ENCODE measurements at places on chromosomes 7 and 10.

DNA sequence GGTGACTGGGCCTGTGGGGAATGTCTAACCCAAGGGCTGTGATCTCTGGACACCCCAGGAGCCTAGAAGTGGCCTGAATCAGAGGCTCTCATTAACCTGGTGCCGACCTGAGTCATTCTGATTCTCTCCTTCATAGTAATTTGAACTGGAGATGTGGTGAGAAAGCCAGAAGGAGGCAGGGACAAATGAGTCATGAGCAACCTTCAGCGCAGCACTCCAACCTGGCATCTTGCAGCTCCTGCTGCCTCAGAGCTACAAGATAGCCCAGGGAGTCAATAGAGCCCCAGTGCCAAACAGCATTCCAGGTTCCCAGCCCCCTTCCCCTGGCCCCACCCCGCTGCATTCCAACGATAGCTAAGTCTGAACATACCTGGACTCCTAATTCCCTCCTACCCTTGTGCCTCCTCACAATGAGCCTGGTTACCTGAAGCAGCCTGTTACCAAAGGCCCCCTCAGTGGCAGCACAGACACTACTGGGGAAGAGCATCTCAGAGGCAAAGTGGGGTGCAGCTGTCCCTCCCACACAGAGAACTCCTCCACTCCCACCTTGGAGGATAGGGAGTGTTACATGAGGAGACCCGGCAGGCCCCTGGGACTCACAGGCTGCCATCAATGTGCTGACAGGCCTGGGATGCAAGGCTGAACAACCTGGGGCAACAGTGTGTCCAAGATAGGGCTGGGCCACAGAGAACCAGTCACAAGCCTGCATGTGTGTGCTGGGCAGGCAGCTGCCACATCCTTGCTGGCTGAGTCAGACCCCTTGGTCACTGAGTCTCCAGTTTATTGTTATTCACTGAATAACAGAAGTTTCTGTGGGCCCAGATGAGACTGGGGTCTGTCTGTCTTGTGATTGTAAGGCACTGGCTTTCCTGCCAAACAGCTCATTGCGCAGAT lies 76.8 kb upstream of the LEP start:
- no peak for DNase-seq

DNA sequence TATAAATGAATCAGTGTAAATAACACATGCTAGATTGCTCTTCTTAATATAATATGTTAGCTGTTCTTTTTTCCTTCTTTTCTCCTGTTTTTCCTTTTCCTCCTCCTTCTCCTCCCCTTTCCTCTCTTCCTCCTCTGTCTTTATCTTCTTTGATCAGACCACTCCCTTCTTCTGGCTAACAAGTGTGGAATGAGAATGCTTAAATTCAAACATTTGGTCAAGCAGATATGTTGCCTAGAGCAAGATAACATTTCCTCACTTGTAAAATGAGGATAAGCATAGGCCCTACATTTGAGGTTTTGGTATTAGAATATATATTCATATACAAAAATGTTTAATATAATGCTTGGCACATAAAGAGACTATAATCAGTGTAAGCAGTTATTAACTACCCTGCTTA lies 299.1 kb downstream of the PCDH15 start:
- DNase-seq = no peak

DNA sequence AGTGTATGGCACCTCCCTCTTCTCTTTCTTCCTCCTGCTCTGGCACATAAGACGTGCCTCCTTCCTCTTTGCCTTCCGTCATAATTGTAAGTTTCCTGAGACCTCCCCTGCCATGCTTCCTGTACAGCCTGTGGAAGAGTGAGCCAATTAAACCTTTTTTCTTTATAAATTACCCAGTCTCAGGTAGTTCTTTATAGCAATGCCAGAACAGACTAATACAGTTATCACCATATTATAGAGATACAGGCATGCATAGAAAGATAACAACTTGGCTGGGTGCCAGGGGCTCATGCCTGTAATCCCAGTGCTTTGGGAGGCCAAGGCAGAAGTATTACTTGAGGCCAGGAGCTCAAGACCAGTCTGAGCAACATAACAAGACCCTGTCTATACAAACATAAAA lies 53.2 kb downstream of the GCC1 start:
- DNase-seq = no peak

GRCh38 chr10:22599048-22599561 lies 115.3 kb downstream of the PIP4K2A start:
- DNase-seq = no peak

DNA sequence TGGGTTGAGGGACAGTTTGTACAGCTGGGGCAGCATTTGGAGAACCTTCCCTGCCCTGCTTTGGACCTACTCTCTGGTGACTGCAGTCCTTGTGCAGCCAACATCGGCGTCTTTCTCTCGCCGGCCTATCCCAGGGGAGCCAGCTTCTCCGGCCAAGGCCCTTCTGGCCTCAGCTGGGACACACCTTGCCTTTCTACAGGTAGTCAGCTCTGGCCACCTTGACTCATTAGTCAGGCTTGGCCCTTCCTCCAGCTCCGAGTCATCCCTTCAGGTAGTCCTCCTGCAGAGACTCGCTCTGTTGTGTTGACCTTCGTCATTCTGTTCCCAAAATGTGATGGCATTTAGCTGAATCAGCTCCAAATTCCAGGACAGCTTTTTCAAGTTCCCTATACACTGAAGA lies 145.0 kb upstream of the CHST15 start:
- DNase-seq = no peak

DNA sequence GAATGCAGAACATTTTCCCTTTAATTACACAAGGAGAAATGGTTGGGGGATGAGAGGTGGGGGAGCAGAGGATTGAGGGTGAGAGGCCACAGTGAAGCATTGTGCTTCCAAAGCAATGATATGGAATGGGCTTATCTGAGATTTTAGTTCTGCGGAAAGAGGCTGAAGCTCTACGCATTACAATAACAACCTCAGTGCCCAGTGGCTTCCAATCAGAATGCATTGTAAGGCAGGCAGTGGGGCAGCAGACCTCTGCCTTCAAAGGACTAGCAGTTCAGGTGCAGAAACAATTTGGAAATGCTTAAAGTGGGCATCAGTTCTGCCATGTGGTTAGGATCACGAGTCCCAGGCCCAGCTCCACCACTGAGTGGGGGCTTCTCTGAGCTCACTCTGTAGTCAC lies 251.0 kb upstream of the ZMIZ1 start:
- DNase-seq = no peak
